ENCODE measurements at places on chromosomes 7 and 10.

- no peak for DNase-seq
Observed at GRCh38 chr10:118141471-118141870, 94.7 kb upstream of the RAB11FIP2 start.

- no peak for DNase-seq
Observed at GRCh38 chr10:36023939-36024338, 381.8 kb upstream of the FZD8 start.

DNA sequence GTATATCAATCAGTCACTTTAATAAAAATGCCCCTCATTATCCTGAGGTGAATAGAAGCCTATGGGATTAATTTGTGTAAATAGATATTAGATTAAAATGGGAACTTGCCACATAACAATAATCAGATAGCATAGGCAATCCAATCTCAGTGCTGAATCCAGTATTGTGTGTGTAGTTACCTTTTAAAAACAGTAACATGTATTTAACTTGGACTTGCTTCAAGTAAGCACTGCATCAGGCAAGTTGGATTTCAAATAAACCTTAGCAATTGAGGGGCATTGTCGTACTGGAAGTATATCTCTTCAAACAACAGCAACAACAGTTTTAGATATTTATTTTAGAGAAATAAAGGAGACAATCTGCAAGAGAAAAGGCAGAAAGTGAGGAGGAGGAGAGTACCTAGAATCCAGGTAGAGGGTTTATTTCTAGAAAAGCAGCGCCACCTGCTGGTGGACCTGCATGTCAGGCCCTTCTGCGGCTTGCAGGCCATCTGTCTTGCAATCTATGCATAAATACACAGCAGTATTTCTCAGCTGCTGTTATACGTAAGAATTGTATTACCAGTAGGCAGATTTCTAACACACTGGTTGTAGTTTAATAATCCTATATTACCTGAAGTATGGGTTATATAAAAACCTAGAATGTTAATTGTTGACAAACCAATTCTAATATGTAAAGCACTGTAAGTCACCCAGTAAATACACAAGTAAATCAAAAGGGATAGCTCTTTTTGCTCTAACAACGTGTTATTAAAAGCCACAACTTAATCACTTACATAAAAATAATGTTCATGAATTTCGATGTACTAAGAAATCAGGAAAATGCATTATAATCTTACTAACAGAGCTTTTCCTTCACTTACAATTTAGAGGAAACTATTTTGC, 652.8 kb downstream of the KCNMA1 start:
- DNase-seq, result peak; percentile 72

DNA sequence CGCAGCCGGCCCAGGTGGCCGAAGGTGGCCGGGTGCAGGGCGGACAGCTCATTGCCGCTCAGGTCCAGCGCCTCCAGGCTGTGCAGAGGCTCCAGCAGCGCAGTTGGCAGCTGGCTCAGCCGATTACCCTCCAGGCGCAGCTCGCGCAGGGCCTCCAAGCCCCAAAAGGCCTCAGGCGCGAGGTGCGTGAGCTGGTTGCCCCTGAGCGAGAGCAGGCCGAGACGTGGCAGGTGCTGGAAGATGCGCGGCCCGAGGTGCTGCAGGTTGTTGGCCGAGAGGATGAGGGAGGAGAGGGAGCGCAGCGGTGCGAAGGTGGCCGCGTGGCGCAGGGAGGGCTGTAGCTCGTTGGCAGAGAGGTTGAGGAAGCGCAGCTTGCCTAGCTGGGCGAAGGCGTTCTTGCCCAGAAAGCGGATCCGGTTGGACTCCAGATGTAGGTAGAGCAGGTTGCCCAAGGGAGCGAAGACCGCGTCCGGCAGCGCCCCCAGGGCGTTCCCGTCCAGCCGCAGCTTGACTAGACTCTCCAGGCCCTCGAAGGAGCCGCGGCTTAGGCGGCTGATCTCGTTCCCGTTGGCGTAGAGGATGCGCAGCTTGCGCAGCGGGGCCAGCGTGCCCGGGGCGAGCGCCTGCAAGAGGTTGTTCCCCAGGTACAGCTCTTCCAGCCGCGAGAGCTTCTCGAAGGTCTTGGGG, 923 bp downstream of the TRIL start:
- peak; percentile 4 for DNase-seq

- DNase-seq, result no peak
Observed at GRCh38 chr10:103679096-103679790, 176.1 kb downstream of the SH3PXD2A start.

DNA sequence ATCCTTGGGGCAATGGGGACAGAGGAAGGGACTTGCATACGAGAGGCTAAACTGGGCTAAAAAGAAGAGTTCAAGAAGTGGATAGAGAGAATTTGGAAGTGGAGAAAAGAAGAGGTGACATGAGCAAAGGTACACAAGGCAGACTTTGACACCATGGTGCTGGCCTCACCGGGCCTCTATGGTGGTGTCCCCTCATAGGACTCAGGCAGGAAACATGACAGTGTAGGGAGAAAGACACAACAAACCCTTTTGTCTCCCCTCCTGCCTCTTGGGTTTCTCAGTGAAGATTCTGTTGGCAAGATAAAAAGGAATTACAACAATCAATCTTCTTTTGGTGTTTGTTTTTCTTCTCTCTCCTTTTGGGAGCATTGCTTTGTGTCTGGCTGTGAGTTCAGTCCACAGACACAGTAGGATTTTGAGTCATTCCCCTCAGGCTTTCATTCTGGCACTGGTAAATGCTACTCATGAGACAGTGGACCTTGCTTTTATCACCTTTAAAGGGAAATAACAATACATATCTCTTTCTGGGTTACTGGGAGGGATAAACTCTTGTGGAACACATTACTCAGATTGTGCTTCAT, 827.7 kb downstream of the TNS3 start:
- DNase-seq, result no peak

GRCh38 chr10:75407713-75408508, 6.3 kb upstream of the ZNF503 start:
- no peak for DNase-seq

GRCh38 chr7:36711256-36711655, 13.0 kb downstream of the AOAH start:
- DNase-seq, result no peak

DNA sequence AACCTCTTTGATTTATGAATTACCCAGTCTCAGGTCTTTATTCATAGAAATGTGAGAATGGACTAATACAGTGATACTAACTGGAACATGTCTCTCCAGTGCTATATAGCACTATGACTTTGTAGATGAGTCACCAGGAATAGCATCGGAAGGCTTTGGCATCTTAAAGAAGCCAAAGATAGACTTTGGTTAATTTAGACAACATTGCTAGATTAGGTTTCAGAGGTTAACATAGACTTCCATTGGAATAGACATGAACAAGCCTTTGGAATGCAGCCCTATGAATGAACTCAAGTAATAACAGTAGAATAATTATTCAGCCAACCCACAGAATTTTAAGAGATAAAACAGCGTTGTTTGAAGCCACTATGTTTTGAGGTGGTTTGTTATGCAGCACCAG, 169.2 kb downstream of the HGF start:
- no peak for DNase-seq

DNA sequence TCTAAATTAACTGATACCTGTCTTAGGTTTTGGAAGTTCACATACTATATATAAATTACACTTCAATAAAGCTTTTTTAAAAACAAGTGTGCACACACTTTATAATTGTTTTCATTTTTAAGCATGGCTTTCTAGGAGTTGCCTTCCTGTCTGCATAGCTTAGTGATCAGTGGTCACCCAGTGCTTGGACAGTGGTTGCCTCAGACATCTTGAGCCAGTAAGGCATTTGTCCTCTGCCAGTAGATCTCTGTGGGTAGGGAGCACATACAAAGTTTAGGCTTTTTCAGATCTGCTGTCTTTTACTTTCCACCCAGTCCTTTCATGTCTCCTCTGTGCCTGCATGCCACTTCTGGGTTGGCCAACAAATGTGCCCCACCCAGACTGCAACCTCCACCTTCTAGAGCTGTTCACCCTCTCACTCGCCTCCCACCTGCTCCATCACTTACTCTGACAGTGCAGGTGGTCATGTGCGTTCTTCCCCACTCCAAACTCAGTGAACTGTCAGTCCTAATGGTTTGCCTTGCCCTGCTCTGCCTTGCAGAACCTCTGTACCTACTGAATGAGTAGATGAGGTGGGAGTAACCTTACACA, 31.7 kb downstream of the TPST1 start:
- no peak for DNase-seq

DNA sequence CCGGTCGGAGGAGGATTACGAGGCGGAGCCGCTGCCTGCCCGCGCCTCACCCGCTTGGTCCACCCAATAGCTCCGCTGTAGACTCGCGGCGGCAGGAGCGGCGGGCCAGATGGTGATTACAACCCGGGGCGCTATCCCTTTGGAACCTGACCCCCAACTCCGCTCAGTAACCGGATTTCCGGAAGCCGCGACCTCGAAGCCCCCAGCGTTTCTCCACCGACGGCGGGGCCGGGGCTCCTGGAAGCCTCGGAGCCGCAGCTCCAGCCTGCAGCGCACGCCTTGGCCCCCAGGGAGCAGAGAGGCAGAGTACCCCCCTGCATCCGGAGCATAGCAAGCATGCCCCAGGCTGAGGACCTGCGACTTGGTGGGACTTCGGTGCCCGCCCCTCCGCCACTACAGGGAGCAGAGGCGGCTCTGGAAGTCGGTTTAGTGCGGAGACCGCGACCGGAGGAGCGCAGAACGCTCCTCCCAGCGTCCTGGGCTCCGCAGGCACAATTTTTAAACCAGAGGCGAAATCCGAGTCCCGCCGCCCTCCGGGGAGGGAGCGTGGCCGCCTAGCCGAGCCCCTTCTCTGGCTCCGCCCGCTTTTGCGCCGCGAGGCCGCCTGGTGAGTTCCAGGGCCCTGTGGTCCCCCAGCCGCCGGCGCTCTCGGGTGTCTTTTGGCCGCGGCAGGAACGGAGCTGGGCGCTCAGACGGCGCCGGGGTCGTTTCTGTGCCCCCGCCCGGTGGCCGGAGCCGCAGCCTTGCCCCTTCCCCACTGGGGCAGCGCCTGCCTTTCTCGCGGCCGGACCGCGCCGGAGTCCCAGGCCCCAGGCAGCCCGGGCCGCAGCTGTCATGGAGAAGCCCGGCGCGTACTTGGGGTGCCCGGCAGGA, 28.2 kb upstream of the BMS1 start:
- DNase-seq, result peak; percentile 53

- no peak for DNase-seq
Observed at GRCh38 chr7:70343519-70343918, 745.2 kb downstream of the AUTS2 start.

DNA sequence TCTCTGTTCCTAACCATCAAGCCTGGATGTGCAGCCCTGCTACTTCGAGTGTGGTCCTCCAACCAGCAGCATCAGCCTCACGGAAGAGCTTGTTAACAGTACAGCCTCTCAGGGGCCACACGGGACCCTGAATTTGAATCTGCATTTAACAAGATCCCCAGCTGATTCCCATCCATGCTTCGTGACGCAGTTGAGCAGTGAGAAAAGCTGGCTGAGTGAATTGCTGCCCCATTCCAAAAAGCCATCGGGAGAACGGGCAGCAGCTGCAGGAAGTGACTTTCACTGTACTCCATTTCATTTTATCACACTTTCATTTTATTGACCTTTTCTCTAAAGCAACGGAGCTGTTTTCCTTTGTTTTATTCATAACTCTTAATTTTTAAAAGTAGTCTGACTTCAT, 22.5 kb downstream of the FAM171A1 start:
- no peak for DNase-seq

- peak; percentile 69 for DNase-seq
Observed at GRCh38 chr10:1420661-1421362, 316.5 kb downstream of the ADARB2 start.

DNA sequence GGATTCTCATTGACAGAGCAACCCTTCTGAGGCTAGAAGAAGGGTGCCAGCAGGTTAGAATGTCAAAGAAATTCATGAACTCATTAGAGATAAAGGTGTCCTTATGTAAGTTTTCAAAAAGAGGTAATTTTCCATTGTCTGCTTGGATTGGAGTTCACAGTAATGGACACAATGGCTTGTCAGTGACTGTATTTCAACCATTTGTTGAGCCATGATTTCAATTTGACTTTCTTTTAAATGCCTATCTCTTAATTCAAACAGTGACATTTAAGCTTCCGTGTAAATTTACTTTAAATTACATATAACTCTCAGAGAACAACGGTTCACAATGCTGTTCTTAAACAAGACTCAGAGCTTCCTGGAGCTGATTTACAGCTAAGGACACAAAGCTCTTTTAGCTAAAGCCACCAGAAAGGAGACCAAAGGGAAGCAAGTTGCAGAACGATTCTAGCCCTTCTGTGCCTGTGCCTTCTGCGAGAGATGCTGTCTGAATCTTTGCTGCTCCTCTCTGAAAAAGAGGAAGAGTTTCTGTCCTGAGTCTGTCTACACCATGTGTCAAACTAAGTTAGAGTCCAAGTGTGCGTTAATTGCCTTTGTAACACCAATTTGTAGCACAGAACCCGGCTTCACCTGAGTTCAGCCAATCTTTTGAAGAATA, 42.2 kb upstream of the PFKP start:
- DNase-seq, result no peak
